Stimulated activated CD8-positive, alpha-beta memory T cell treated with anti-CD3 and anti-CD28 coated beads, Interleukin-15, amount 100 ng/mL, for 48 hours (primary cell): ENCODE measurements at places on chromosomes 12 and 14.

GRCh38 chr12:47887529-47887928, 17.3 kb downstream of the VDR start:
- DNase-seq: no peak

DNA sequence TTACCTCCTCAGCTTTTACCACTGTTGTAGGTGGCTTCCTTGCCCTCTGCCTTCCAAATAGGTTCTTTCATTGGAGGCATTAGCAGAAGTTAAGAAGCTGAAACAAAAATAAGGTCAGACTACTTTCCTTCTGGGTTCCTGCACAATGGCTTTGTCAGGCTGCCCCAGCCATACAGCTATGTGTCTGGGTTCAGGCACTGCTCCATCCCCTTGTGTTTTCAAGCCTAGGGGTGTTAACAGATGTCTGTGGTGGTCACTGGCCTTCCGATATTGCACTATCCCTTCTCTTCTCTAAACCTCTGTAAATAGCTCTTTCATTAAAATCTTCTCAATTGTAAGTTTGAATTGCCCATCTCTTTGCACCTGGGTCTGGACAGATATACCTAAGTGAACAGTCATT, 728.9 kb downstream of the SLC16A7 start:
- no peak for DNase-seq

DNA sequence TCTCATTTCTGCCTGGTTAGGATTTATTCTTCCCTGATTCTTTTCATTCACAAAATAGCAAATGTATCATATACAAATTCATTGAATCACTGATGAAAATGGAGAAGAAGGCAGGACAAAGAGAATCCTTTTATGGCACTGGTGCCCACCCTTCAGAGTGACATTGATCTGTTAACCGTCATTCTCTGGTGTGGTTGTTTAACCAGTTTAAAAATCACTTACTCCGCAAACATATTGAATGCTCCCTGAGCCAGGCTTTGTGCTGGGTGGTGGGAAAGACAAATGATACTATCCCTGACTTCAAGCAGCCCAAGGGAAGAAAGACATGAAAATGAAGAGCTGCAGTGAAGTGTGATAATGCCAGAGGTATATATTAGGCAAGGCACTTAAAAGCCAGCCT, 187.5 kb upstream of the SLC38A2 start:
- no peak for DNase-seq

DNA sequence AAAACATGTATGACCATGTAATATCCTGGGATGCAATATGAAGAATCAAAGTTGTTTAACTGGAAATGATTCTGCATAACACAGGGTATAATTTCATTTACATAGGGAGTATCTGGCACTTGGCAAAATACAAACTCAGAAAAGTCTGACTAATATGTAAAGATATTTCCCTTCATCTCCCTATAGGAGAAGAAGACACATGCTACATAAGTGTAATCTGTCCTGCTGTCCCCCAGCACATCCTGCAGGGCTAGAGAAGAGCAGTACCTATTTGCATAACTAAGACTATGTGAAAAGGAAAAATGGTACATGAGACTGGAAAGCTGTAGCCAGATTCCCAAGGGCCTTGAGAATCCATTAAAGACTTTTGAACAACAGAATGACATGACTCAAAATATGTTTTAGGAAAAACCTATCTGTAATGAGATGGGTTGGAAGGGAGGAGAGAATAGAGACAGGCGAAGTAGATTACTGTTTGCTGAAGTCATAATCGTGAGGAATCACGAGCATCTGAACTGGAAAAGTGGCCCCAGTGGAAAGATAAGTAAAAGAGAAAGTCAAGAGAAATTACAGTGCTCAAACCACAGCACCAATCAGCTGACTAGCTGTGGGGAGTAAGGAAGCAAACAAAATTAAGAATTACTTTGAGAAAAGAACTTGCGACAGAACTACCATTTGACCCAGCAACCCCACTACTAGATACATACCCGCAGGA, 155.1 kb upstream of the HMGA2 start:
- no peak for DNase-seq

DNA sequence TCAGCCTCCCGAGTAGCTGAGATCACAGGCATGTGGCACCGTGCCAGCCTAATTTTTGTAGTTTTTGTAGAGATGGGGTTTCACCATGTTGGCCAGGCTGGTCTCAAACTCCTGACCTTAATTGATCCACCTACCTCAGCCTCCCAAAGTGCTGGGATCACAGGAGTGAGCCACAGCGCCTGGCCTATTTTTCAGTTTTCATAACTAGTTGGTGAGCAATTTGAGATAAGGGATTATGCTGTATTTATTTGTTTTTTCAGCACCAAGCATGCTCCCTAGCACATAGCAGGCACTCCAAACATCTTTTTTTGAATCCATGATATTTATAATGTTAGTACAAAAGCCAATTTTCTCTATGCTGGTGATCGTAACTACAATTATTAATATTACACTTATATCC, 541.2 kb downstream of the SNAPC1 start:
- DNase-seq: no peak

- no peak for DNase-seq
Measured at GRCh38 chr14:64861916-64862315, 17.8 kb downstream of the SPTB start.

- DNase-seq: no peak
Measured at GRCh38 chr14:39034481-39035296, 68.3 kb downstream of the SEC23A start.

DNA sequence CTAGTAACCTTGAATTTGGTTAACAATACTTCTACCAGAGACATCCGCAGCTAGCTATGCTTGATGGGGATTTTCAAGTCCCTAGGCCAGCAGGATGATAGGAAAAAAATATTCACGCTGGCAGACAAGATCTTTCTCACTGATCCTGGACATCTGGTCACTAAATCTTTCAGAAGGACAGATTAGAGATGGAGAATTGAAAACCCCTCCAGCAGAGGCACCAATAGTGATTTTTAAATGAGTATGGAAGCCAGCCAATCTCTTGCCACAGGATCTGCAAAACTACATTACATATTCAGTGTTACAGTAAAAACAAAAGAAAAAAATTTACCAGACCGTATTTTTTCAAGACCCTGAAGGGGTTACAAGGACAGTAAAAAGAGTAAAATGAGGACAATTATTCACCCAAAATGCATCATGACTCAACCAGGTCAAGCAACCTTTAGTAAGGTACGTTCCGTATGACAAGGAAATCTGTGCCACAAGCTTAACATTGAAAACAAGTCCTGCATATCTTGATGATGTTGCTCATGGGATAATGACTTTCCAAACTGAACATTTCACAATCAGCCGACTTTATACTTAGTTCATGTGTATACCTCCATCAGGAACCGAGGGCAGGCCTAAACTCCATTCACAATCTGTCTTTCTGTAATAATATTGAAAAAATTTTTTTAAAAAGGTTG, 239.5 kb downstream of the GXYLT1 start:
- no peak for DNase-seq

GRCh38 chr12:31853520-31853919, 105.7 kb upstream of the RESF1 start:
- no peak for DNase-seq

DNA sequence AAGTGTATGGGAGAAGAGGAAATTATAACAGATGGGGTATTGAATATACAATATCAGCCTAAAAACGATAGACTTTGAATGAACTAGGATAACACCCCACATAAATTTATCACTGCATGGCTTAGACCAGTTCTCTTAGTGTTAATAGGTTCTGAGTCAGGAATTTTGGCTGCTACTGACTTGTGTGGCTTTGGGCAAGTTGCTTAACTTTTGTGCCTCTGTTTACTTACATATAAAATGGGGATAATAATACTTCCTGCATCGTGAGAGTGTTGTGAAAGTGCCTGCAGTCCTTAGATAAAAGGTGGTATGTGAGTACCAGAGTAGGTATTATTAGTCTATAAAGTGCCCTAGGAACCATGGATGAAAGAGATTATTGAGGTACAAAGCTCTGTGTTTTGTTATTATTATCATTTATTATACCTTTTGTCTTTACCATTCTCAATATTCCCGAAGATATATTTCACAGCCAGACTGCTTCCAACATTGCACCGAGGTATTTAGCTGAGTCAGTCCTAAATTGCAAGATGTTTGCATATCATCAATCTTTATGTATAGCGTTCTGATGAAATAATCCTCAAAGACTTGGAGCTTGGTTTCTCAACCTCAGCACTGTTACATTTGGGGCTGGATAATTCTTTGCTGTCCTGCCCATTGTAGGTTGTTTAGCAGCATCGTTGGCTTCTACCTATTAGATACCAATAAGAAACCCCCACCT, 2.3 kb upstream of the PAWR start:
- DNase-seq: no peak

- DNase-seq: no peak
Measured at GRCh38 chr14:98899441-98899840, 372.6 kb downstream of the BCL11B start.

- no peak for DNase-seq
Measured at GRCh38 chr14:41824441-41824840, 217.8 kb downstream of the LRFN5 start.

- no peak for DNase-seq
Measured at GRCh38 chr12:47547077-47547476, 158.8 kb downstream of the RPAP3 start.

DNA sequence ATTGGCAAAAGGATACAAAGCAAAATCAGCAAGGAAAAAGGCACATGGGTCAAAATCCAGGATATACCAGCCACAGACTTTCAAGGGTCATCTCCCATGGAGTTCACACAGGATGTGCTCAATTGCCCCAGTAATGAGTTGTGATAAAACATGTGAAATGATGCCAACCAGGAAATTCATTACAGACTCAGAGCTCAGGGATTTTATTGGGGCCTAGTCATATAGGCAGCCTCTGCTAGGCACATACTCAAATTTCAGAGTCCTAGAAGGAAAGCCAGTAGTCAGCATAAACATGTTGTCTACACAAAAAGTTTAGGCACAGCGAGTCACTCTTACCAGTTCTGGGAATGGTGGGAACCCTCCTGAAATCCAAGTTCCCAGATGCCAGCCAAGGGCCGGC, 64.4 kb upstream of the OSBPL8 start:
- no peak for DNase-seq

- no peak for DNase-seq
Measured at GRCh38 chr12:12835378-12836146, 22.4 kb downstream of the DDX47 start.

- DNase-seq: no peak
Measured at GRCh38 chr14:85190251-85190650, 339.7 kb upstream of the FLRT2 start.

GRCh38 chr12:43501703-43502102, 50.3 kb downstream of the ADAMTS20 start:
- DNase-seq: no peak

DNA sequence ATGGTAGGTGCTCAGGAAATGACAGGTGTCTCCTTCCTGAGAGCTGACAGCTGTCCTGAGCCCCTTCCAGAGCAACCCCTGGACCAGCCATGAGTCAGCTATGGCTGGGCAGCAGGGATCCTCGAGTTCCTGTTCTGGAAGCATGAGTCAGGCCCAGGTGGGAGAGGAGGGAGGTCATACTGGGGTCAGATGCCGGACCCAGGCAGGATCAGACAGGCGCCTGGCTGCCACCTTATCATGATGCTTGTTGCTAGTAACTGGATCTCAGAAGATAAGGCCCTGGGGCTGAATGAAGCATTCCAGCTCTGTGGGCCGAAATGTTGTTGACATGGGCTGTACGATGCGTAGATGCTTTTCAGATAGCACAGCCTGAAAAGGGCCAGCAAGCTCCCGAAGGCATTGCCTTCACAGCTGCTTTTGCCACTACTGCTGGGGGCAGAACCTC, 17.4 kb upstream of the KRT7 start:
- no peak for DNase-seq

DNA sequence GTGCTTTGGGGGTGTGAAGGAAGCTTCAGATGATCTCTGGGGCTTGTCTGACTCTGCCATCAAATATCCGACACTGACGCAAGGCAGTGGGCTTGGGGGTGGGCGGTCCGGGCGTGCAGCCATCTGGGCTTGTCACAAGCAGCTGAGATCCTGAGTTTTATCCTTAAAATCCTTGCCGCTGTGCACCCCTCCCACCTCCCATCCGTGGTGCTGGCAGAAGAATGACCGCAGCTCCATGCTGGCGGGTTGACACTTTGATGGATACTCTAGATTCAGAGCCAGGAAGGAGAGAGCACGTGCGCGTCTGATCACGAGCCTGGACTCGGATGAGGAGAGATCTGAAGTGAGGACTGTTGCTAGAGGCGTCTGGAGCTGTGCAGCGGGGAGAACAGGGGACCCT, 3.0 kb downstream of the ZFYVE21 start:
- no peak for DNase-seq

DNA sequence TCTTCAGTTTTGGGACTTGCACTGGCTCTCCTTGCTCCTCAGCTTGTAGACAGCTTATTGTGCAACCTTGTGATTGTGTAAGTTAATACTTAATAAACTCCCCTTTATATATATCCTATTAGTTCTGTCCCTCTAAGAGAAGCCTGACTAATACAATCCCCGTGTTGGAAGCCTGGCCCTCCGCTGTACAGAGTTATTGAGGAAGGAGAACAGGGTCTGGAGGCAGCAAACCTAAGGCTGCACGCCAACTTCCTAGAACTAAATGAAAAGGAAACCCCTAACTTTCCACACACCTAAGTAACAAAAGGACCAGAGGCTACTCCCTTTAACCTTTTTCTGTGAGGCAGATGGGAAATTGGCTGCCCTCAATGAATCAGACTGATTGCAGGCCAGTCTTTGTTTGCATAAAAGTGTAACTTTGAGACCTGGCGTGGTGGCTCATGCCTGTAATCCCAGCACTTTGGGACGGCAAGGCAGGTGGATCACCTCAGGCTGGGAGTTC, 42.6 kb upstream of the LIMA1 start:
- no peak for DNase-seq

DNA sequence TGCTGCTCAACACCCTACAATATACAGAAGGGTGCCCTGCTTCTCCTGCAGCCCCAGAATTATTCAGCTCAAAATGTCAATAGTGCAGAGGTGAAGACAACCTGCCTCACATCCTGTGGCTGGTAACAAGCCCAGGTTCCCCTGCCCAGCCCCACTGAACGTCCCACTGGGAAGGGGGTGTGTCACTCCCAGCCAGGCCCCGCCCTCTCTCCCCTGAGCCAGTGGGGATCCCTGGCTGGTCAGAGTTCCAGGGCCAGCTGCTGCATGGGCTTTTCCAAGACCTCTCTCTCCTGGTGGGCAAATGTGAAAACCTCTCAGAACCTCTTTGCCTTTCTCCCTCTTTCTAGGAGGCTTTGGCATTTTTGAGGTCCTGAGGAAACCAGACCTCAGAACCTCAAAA, 13.7 kb upstream of the LHX5 start:
- no peak for DNase-seq

DNA sequence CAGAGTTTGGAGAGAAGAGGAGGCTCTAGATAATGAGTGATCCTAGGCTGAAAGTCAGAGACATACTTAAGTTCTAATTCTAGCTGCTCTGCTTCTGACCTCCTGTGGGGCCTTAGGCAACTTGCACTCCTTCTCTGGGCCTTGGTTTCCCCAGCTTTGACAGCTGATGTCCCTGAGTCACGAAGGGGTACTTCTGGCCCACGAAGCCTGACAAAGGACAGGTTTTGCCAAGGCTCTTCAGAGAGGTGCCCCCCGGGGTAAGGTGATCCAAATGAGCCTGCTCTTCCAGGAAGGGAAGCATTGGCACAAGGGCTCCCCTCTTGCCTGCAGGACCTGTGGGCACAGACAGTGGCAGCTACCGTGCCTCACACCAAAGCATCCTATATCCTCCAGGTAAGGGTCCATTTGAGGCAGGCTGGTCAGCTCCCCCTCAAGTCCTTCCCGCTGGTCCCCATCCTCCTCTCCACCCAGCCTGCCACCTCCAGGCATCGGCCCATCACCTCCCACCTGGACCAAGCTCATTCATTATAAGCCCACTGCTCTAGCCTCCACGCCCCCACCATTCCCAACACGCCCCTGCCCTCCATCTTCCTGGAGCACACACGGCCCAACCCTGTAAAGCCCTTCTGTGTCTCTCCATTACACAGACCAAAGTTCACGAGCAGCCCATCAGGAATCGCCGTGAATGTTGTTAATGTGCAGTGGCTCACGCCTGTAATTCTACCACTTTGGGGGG, 1.9 kb upstream of the PPP1R13B start:
- DNase-seq: no peak
